ENCODE measurements at places on chromosomes 6 and 20. TPM values are rescaled to one million over a fixed set of nuclear protein-coding genes. Genes with fewer than 3 reads are reported as not detected.

The HLA-DRB5 gene
- 2.8 TPM for total RNA-seq

The EPPIN gene
- not detected for total RNA-seq

The GDAP1L1 gene
- total RNA-seq: not detected

The VWA7 gene
- total RNA-seq: 32.5 TPM

The C20orf202 gene
- 0.16 TPM for total RNA-seq

GRCh38 chr6:33812669-33813068, 8.9 kb upstream of the MLN start:
- H3K4me1 ChIP-seq: no peaks in the 10 kb centered on the region
- H3K27me3 ChIP-seq: no peaks in the 10 kb centered on the region
- DNase-seq: peak; percentile 94

Measured in kidney (tissue), 22 donors.